Activated naive CD4-positive, alpha-beta T cell treated with anti-CD3 and anti-CD28 coated beads, Interleukin-2, amount 50 U/mL, for 16 hours (primary cell): ENCODE measurements at places on chromosomes 6 and 20.

- no peak for DNase-seq
These were observed 21.9 kb upstream of the CSE1L start for GRCh38 chr20:49024220-49024619.

GRCh38 chr20:33287884-33288283 lies 4.9 kb downstream of the BPIFB1 start:
- no peak for DNase-seq

- no peak for DNase-seq
These were observed 245.5 kb downstream of the PACRG start for GRCh38 chr6:162973151-162973872.

DNA sequence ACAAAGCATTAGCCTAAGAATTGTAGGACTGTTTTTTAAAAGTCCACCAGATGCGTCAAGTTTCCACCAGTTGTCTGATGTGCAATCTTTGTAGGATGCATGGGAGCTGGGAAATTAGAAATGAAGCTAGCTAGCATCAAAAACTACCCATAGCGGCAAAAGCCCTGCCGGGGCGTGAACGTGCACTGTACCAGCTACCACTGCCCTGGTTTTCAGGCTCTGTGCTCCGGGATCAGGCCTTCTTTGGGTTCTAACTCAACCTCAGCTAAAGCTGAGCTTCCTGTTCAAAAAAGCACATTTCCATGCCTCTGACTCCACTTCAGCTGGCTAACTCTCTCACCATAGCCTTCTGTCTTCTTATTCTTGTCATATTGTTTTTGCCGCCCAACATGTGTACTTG lies 26.9 kb upstream of the FUCA2 start:
- DNase-seq, result no peak

- no peak for DNase-seq
These were observed 55.5 kb downstream of the B3GAT2 start for GRCh38 chr6:70901324-70901723.

- DNase-seq, result no peak
These were observed 4.7 kb downstream of the CDS2 start for GRCh38 chr20:5131502-5131901.
